ENCODE measurements at places on chromosomes 12 and 14.

DNA sequence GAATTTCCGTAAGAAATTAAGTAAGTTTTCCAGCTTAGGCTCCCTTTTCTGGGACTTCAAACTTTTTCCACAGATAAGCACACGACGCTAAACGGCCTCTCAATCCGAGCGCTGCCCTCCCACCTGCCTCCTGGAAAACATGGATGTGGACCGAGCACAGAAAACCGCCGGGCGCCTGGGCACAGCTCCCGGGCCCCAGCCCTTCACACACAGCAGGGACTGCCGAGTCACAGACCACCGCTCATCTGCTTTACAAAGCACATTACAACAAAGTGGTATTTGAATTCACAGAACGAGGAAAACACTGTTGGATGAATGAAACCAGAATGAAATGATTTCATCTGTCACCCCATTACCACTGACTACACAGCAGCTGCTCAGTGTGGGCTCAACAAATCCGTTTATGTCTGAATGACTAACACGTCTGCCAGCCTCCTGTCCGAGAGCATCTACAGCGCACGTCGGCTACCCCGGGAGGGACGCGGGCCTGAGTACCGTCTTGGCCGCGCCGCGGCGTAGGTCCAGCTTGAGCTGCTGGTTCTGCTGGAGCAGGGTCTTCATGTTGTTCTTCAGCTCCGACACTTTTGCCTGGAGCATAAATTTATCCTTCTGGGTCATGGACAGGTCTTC lies 13.1 kb upstream of the ANKLE2 start:
- no peak for DNase-seq

DNA sequence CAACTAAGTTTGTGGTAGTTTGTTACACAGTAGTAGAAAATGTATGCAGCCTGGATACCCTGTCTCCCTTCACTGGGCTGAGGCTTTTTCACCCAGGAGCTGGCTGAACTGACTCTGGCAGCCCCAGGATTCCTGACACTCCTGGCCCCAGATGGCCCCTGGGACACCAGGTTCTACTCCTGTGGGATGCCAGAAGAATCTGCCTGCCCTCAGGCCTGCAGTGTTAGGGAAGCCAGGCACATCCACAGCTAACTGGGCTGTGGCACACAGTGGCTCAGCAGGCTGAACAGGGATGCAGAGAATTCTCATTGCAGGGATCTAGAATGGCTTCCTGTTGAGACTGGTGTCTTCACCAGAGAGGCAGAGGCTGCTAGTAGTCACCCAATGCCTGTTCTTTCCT lies 8.5 kb downstream of the IFI27 start:
- no peak for DNase-seq

DNA sequence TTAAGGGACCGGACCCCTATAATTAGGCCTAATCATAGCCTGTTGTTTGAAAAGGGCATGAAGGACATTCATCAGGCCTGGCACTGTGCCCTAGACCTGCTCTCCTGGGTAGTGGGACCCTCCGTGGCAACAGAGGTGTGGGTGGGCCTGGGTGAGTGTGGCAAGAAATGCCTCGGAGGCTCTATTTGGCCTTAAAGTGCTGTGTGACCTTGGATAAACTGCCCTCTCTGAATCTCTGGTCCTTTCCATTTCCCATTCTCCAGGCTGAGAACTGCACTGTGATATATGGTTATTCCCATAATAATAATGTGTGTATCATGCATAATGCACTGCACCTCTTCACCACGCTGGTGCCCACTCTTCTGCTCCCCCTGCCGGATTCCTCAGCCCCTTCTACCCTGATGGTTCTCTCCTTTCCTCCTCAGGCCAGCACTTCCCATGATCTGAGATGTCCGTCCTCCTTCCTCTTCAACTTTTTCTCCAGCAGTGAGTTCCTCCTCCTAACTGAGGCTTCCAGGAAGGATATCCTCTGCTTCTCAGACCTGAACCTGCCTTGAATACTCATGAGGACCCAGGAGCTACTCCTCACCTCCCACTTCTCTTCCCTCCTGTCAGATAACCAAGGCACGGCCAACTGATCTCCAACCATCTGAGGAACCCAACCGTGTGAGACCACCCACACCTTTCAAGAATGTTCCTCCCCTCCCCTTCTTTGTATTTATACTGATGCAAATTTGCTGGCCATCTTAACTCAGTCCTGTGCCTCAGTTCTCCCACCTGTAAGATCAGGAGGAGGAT lies 111.0 kb upstream of the PZP start:
- DNase-seq: no peak

- no peak for DNase-seq
Measured at GRCh38 chr12:42104087-42104486, 40.6 kb downstream of the GXYLT1 start.

- peak; percentile 89 for DNase-seq
Measured at GRCh38 chr12:124754949-124755800, 108.5 kb downstream of the SCARB1 start.

- no peak for DNase-seq
Measured at GRCh38 chr12:71008616-71009015, 88.1 kb upstream of the PTPRR start.

DNA sequence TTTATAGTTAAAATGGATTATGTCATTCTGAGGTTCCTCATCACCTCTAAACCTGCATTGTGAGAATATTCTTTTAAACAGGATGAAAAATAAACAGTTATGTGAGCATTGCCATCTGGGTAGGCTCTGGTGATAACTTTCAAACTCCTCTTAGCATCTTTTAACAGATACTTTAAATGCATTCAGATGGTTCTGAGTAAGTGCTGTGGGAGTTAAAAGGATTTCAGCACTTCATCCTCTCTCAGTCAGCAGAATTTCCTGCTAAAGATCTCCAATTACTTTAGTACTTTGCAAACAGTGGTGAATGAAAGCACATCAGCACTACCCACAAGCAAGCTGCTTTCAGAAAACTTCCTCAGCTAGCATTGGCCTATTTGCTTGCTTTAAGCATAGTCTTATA lies 59.3 kb upstream of the TMTC1 start:
- no peak for DNase-seq

GRCh38 chr14:52080158-52080800 lies 11.4 kb upstream of the NID2 start:
- DNase-seq: no peak

GRCh38 chr12:42541965-42542364 lies 47.6 kb downstream of the PRICKLE1 start:
- no peak for DNase-seq

- DNase-seq: no peak
Measured at GRCh38 chr14:100085462-100085861, 20.2 kb downstream of the EVL start.

DNA sequence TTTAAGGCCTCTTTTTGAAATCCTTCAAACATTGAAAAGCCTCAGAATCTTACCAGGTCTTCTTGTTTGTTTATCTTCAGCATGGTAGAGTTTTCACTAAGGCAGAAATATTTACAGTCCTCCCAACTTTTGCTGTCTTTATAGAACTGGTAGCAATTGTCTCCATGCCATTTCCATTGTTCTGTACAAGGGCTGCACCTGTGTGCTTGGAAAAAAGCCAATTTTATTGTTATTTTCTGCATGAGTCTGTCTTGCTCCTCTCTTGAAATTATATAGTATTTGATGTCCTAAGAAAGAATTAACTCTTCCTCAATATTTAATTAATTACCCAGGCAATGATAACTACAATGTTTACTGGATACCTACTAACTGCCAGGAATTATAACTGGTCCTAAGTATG lies 23.3 kb downstream of the CLEC1A start:
- DNase-seq: no peak

- no peak for DNase-seq
Measured at GRCh38 chr14:42992930-42993329, 1386.3 kb downstream of the LRFN5 start.

- peak; percentile 59 for DNase-seq
Measured at GRCh38 chr12:26651566-26652188, 181.3 kb downstream of the ITPR2 start.

GRCh38 chr12:82952946-82953345 lies 266.2 kb downstream of the TMTC2 start:
- no peak for DNase-seq

GRCh38 chr14:98350213-98350612 lies 921.8 kb downstream of the BCL11B start:
- no peak for DNase-seq

DNA sequence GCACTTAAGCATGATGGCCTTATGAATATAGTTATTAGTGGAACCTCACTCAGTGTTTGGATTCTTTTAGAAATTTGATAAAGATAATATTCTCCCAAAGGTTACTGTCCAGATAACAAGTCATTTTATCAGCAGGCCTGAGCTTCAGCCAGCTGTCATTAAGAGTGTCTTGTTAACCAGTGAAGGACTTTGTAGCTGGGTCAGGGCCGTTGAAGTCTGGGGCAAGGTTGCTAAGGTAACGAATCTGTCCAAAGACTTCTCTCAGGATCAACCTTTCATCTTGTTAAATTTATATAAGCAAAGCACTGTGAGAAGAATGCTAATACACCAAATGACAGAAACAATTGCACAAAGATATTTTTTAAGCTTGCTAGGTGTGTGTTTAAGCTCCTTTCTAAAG lies 271.3 kb upstream of the TMPO start:
- DNase-seq: no peak

- DNase-seq: no peak
Measured at GRCh38 chr12:99257672-99258071, 389.9 kb upstream of the GARIN6 start.

GRCh38 chr14:53054457-53054856 lies 98.7 kb downstream of the DDHD1 start:
- no peak for DNase-seq

DNA sequence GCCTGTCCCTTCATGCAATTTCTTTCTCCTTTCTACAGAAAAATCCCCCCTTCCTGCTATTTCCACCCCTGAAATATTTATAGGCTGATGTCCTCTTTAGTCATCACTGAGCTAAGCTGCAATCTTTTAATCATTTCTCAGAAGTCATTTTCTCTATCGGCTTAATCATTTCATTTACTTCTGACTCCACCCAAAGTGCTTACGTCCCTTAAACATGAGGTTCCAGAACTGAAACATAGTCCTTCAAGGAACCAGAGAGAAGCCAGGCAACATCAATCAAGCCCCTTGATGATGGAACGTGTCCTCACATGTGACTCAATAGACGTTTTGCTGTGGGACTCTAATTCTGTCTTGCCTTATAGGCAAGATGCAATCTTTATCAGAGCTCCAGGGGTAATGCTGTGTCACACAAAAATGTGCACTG lies 148.7 kb upstream of the KRR1 start:
- no peak for DNase-seq

GRCh38 chr14:32706721-32707519 lies 231.8 kb upstream of the NPAS3 start:
- DNase-seq: no peak

GRCh38 chr12:11106288-11106687 lies 14.2 kb upstream of the TAS2R43 start:
- no peak for DNase-seq

GRCh38 chr14:42541535-42542001 lies 934.9 kb downstream of the LRFN5 start:
- DNase-seq: no peak

DNA sequence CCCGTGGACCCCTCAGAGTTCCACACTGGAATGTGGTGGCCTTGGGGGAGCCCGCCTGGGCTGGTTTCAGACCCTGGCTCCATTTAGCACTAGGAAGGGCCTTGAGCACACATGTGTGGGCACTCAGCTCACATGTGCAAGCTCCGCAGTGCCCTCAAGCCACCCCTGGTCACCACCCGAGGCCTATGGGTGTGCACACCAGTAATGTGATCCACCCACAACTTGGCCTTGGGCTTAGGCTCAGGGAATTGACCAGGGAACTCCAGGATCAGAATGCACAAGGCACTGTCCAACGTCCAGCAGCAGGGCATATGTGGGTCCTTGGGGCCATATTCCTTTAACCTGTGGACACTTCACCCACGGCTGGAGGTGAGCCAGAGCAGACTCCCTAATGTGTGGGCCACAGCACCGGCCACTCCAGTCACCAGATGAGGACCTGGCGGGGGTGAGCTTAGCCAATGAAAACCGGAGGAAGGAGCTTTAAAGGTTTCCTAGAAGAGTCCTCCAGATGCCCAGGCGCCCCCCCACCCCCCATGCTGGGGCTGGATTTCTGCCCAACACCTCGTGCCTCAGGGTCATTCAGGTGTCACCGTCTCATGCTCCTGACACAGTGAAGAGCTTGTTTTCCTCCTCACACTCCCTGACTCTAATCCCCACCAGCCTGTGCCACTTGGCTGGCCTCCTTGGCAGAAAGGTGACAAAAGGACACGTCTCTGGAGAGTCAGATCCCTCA lies 209.2 kb downstream of the ZFP36L1 start:
- DNase-seq: no peak

DNA sequence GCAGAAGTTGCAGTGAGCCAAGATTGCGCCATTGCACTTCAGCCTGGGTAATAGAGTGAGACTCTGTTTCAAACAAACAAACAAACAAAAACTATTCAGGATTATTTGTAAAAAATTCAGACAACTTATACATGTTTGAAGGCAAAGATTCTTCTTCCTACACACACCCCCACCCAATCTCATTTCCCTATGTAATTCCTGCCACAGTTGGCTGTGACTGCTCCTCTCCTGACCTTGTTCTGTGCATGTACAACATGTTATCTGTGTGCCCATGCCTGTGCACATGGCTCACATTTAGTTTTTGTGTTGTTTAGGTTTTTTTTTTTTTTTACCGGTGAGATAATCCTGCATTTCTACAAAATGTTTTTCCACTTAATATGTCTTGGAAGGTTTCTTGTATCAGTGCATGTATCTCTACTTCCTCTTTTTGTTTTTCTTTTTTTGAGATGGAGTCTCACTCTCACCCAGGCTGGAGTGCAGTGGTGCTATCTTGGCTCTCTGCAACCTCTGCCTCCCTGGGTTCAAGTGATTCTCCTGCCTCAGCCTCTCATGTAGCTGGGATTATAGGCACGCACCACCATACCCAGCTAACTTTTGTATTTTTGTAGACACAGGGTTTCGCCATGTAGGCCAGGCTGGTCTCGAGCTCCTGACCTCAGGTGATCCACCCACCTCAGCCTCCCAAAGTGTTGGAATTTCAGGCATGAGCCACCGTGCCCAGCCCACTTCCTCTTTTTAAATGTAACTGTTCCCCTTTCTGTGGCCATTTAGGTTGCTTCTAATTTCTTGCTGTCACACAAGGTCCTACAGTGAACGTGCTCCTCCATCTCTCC lies 8.7 kb downstream of the CFAP251 start:
- DNase-seq: no peak

DNA sequence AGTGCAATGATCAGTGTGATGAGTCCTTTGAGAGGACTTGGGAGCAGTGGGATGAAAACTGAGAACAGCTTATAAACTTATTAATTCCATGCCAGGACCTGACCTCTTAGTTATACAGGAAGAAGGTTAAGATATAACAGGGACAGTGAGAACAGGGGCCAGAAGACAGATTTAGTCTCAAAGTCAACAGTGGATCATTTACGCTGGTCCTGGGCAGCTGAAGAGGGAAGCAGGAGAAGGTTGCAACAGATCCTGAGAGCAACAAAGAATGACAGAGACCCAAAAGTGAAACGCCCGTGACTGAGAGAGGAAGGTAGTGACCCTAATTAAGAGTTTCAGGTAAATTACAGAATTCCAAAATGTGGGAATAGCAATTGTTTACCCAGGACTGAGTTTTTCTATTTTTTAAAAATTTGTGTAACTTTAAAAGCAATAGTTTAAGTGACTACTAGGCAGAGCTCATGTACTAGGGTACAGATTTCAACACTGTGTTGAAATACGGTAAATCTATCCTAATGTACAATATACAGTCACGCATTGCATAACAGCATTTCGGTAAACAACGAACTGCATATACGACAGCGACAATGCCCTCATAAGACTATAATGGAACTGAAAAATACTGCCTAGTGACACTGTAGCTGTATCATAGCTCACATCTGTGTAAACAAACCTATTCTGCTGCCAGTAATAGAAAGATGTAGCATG lies 77.7 kb upstream of the GNPNAT1 start:
- DNase-seq: no peak

GRCh38 chr12:111201036-111201435 lies 167.9 kb downstream of the PHETA1 start:
- no peak for DNase-seq

GRCh38 chr12:112170376-112170775 lies 45.0 kb downstream of the TRAFD1 start:
- no peak for DNase-seq

Measured in NCI-H2107 (cell line).